NCI-H524 (cell line): ENCODE measurements at places on chromosomes 16 and 17.

DNA sequence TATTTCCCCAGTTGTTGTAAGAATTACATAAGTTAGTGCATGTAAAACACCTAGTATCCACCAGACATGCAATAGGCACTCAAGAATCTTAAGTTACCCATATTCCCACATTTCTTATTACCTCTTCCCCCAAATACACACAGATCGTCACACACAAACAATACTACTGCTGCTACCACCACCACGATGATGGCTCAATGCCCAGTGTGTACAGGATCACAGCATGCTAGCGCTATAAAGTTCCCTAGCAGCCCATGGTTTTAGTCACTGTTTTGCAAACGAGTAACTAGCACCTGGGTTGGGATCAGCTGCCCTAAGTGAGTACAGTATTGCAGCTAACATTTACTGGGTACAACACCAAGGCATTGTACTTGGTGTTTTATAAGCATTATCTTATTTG is 411.7 kb downstream of the UTP18 start:
- DNase-seq: no peak

GRCh38 chr17:4229627-4230541 is 33.9 kb downstream of the ANKFY1 start:
- DNase-seq: no peak

- no peak for DNase-seq
Measured at GRCh38 chr16:78154729-78155461, 55.4 kb downstream of the WWOX start.

GRCh38 chr17:41624208-41625101 is at the start of gene KRT17:
TSS of gene KRT17 (minus strand) at chr17:41624575. CDS start at chr17:41624509, 66 bp downstream.
- DNase-seq: peak; percentile 13

- DNase-seq: peak; percentile 3
Measured at GRCh38 chr17:11935734-11936406, 61.4 kb downstream of the ZNF18 start.
